ENCODE measurements at places on chromosomes 6 and 20.

DNA sequence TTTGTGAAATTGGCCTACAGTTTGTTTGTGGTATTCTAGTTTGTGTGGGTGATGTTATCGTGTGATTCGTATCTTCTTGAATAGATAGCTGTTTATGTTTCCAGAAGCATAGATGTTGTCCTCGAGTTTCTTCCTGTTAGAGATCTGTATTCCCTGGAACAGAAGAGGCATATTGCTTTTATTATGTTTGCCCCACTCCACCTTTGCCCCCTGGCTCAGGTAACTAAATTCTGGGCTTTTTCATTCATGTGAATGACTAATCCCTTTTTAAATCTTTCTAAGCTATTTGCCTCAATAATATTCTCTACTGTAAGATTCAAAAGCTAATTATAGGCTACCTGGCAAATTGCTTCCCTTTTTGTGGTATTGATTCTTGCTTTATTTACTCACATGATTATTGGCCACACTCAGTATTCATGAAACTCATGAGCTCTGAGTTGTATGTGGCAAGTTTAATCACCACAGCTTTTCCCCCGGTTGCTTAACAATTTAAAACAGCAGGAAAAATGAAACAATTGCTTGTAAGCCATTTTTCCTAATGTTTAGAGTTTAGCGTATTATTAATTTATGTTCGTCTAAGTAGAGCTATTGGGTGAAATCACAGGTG lies 12.6 kb downstream of the RNF217 start:
- DNase-seq, result no peak

GRCh38 chr6:53309901-53310300 lies 38.8 kb downstream of the ELOVL5 start:
- no peak for DNase-seq

GRCh38 chr6:155444120-155444917 lies 11.3 kb downstream of the NOX3 start:
- no peak for DNase-seq

DNA sequence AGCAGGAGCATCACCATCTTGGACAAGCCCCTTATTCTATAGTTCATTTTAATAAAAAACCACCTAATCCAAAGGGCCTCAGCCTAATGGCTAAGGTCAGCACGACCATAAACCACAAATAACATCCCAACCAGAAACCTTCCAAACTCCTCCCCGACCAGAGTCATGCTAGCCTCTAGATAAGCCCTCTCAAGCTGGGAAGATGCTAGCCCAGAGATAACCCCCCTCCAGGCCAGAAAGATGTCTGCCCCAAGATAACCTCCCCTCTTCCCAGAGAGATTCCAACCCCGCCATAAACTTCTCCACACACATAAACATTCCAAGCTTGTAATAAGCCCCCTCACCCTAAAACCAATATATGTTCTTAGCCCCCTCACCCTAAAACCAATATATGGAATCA lies 38.5 kb upstream of the OR14J1 start:
- no peak for DNase-seq

- DNase-seq, result no peak
Measured at GRCh38 chr20:43404878-43405277, 52.8 kb upstream of the SRSF6 start.

GRCh38 chr20:49510562-49511122 lies 28.2 kb upstream of the KCNB1 start:
- no peak for DNase-seq

DNA sequence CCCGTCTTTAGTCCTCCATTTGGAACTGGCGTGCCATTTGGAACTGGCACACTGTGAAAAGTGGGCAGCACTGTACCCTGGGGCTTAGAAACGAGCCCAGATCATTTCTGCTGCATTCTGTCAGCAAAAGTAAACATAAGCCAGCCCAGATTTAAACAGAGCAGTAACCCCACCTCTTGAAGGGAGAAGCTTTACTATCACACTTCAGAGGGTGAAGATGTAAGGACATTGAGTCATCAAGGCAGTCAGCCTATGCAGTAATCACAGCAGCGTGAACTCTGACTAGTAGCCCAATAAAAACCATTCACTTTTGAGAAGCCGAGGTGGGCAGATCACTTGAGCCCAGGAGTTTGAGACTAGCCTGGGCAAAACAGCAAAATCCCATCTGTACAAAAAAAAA lies 216.9 kb downstream of the EYA2 start:
- no peak for DNase-seq

DNA sequence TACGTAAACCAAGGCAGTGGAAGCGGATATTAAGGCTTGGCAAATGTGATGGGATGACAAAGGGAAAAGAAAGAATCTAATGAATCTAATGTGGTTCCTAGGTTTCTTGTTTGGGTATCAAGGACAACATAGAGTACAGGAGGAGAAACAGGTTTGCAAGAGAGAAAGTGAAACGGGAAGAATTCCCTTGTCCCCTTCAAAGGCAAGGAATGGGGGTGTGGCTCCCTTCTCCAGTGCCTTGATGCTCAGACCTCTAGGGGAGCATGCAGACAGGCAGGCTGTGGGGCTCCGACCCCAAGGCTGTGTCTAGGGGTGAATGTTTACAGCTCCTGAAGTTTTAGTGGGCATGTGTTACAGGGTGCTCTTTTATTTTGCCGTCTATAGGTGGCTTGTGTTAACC lies 317.5 kb upstream of the HSF2 start:
- DNase-seq, result no peak

- no peak for DNase-seq
Measured at GRCh38 chr6:90268178-90268577, 28.5 kb downstream of the BACH2 start.

- no peak for DNase-seq
Measured at GRCh38 chr6:131914234-131914633, 36.9 kb downstream of the CCN2 start.

DNA sequence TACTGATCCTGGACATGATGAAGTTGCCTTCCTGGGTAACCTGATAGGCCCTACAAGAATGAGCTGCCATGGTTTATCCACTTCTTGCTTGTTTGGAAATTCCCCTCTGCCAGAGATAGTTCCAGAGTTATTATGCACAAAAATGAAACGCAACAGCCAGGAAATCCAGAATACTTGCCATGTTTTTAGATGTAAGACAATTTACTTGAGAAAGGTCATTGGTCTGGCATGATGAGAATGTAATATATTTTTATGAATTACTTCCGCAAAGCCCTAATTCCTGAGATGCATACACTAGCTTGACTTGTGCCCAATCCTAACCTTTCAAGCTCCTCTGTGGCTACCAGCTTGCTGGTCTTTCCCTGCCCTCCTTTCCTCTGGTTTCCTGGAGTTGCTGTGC lies 27.9 kb upstream of the NT5E start:
- no peak for DNase-seq

GRCh38 chr6:115216835-115217234 lies 843.9 kb downstream of the FRK start:
- DNase-seq, result no peak

- no peak for DNase-seq
Measured at GRCh38 chr6:163346497-163346961, 68.0 kb upstream of the QKI start.

GRCh38 chr20:9551808-9552550 lies 37.6 kb downstream of the LAMP5 start:
- no peak for DNase-seq

DNA sequence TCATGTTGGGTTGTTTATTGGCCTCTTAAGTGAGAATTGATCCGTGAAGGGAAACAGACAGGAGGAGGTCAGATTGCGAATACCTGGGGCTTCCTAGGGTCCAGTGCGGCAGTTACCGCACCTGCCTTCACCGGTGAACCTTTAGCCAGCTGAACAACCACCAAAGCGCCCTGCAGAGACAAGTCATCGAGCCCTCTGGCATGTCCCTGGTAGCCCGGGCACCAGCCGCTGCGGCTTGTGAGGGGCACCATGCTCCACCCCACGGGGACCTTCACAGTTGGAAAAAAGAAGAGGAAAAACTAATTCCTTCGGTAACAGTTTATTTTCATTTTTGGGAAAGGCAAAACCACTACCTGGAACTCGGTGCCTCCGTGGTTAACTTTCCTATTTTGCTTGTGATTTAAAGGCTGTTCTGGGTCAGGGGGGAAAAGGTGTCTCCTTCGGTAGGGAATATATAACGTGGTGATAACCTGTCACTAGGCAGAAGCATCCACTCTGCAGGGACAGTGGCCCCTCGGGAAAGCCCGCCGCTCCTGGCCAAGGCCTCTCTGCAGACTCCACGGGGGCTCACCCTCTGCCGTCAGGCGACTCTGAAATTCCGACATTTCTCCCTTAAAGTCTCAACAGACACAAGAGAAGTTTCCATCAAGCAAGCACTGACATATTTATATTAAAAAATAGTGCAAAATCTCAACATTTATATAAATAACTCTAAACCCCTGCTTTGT lies 30.7 kb upstream of the ZBP1 start:
- DNase-seq, result no peak

GRCh38 chr6:106444777-106445507 lies 84.4 kb downstream of the CRYBG1 start:
- DNase-seq, result peak; percentile 53

- DNase-seq, result no peak
Measured at GRCh38 chr20:37920679-37921322, 17.9 kb downstream of the VSTM2L start.

DNA sequence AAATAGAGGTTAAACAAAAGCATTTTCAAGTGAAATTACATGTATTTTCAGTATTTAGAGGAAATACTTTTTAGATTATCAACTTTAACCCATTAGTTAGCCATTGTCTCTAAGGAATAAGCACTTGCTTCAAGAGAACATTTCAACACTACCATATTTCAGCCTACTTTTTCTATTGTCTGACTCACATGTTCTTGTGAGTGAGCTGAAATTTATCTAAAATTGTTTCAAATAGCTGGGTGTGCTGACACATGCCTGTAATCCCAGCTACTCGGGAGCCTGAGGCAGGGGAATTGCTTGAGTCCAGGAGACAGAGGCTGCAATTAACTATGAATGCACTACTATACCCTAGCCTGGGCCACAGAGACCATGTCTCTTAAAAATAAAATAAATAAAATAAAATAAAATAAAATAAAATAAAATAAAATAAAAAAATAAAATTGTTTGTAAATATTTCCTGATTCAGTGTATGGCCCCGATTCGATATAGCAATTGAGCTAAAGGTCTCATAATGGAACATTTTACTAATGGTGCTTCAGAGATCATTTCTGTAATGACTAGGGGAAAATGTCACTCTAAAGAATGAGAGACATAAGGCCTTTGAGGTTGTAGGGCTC lies 324.6 kb upstream of the PLCB4 start:
- no peak for DNase-seq

- no peak for DNase-seq
Measured at GRCh38 chr6:15775076-15775634, 112.3 kb upstream of the DTNBP1 start.

DNA sequence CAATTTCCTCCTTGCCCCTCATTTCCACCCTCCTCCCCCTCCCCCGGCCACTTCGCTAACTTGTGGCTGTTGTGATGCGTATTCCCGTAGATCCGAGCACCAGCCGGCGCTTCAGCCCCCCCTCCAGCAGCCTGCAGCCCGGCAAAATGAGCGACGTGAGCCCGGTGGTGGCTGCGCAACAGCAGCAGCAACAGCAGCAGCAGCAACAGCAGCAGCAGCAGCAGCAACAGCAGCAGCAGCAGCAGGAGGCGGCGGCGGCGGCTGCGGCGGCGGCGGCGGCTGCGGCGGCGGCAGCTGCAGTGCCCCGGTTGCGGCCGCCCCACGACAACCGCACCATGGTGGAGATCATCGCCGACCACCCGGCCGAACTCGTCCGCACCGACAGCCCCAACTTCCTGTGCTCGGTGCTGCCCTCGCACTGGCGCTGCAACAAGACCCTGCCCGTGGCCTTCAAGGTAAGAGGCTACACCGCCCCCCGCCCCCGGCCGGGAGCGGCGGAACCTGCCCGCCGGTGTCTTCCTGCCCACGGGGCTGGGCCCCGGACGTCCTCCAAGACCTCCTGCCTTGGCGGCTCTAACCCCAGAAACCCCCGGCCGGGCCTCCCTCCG lies 44.9 kb upstream of the SUPT3H start:
- no peak for DNase-seq

GRCh38 chr20:11214256-11214840 lies 540.5 kb upstream of the JAG1 start:
- DNase-seq, result no peak

DNA sequence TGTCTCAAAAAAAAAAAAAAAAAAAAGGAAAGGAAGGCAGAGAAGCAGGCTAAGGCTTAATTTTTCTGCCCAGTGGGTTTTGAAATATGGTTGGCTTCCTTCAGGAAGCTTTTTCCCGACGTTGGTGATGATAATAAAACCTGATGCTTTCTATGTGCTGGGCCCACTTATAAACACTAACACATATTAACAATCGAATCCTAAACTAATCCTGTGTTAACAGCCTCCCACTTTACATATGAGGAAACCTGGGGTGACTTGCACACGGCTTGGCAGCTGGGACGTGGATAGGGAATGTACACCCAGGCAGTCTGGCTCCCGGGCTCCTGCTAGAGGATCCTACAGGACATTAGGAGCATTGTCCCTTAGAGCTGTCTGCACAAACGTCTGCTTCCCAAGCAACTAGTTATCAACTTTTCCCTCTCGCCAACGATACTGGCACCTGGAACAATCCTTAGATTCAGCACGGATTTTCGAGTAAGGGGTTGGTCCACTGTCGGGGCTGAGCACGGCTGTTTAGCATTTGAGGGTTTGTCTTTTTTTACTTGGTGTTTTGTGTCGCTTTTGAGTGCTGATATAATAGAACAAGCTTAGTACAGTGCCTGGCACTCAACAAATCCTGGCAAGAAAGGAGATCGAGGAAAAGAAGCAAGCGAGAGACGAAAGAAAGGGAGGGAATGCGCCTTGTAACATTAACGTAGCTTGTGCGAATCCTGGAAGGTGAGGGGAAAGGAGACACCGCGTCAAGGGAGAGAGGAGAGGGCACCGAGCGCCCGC lies 622 bp upstream of the KIZ start:
- DNase-seq, result peak; percentile 72

- DNase-seq, result no peak
Measured at GRCh38 chr20:63829945-63830835, 874 bp downstream of the ZBTB46 start.

DNA sequence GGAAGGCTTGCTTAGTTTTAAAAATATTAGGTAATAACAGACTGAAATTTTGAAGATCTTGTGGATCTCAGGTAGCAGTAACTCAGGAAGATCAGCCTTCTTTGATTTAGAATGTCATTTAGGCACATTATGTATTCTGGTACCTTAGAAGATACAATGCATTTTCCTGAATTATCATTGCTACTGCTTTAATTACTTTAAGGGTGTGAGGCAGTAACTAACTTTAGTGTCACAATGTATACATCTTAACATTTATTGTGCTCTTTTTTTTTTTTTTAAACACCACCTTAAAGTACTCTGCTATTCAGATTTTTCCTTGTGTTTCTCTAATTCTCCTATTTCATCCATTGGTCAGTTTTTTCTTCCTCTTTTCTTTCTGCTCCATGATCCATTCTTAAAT lies 13.3 kb downstream of the MAPK14 start:
- DNase-seq, result no peak

DNA sequence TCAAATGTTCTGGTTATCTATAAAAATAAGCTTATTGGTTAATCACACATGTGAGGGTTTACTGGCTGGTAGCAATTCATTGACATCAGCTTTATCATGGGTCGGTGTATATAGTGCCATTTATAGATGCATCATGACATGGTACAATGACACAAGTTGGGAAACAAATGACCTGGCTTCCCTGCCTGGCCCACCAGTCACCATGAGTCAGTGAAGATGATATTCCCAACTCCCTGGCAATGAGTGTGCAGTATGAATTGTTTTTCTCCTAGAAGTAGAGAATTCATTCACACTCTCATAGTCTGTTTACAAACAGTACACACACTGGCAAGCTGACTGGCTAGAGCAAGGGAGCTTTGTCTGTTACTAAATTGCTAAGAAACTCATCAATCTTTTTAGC lies 37.2 kb upstream of the CALHM6 start:
- peak; percentile 20 for DNase-seq

- no peak for DNase-seq
Measured at GRCh38 chr6:1091900-1092299, 220.0 kb upstream of the FOXQ1 start.

GRCh38 chr6:165574220-165575157 lies 88.6 kb downstream of the PDE10A start:
- no peak for DNase-seq

Measured in SHP77 treated with DMSO at 0.1 percent for 48 hours (cell line).